ENCODE measurements at places on chromosomes 1 and 21. TPM values are rescaled to one million over a fixed set of nuclear protein-coding genes. Genes with fewer than 3 reads are reported as not detected.

DNA sequence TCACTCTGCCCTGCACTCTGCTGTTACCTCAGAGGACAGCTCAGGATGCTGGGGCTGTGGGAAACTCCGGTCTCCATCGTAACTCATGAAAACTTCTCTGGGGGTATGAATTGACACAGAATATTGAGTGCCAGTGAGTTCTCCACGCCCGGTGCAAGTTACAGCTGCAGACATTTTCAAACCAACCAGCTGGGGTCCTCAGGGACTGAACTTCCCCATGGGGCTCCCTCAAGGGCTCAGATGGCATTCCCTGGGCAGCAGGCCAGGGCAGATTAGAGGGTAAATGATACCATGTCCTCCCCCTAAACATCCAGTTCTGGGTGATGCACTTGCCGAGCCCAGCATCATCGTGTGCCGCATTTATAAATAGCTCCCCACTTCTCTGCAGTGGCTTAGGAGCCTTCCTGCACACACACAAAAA lies 27.8 kb upstream of the CCSAP start:
- DNase-seq, result no peak

GRCh38 chr1:15944308-15945010 lies 31.4 kb downstream of the ZBTB17 start:
- DNase-seq, result no peak

GRCh38 chr1:158654086-158654485 lies 32.4 kb downstream of the SPTA1 start:
- no peak for DNase-seq

DNA sequence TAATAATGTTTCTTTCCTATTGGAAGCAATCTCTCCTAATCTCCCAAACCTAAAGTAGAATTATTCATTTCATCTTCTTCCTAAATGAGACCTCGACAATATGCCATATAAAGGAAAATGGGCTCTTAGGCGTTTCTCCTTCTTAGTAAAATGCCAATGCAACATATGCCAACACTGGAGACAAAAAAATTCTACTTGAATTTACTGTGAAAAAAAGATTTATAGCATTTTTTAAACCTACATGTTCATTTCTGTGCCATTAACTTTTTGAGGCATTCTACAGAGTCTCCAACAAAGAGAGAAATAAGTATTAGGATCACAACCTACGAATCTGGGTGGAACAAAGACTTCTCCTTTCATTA lies 1.3 kb downstream of the WDR47 start:
- DNase-seq, result no peak

GRCh38 chr1:224308064-224308463 lies 21.9 kb downstream of the NVL start:
- no peak for DNase-seq

DNA sequence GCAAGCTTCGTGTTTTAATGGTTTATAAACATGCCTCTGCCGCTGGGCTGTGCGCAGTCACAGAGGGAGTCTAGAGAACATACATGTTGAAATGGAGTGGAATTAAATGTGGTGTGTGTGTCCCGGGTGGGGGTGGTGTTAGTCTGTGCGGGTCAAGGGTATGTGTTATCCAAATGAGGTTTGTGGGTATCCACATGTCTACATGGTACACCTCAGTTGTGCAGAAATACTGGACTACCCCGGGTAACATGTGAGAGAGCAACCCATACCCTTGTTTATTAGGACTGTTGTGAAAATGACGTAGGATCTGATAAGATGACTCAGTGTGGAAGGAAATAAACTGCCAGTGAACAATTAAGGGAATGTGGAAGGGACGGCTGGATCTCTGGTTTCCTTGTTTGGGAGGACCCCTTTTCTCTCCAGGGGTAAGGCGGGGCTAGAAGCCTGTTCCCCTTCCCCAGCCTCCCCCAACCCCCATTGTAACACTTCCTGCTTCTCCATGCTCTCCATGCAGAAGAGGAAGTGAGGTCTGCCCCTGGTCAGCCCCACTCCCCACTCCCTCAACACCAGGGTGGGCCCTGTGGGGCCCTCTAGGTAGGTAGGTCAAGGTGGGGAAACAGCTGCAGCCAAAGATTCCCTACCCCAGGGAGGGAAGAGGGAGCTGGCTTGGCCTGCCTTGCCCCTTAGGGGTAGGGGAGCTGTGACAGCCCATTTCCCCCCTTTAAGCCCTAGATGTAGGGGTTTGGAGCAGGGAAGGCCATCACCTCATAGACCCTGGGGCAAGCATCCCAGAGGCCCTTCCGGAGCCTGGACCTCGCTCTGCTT lies 690 bp downstream of the EPS8L3 start:
- DNase-seq, result no peak

DNA sequence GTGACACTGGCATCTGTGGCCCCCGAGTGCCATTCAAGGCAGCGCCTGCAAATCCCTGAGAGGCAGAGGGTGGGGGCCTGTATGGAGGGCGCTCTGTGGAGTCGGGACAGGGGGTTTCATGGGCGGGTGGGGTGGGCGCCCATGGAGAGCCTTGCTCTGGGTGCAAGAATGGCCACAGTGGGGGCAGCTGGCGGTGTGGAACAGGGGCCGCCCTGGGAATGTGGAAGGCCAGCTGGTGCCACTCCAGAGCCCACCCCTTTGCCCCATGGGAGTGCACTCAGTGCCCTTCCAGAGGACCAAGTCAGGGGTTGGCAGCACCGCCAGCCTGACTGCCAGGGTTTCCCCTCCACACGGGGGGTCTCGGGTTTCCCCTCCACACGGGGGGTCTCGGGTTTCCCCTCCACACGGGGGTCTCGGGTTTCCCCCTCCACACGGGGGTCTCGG lies 55.0 kb upstream of the TRAPPC10 start:
- no peak for DNase-seq

Gene HNRNPCL4
- polyA plus RNA-seq, result not detected

Measured in right renal cortex interstitium (tissue), 3 donors.